ENCODE measurements at places on chromosomes 4 and X. TPM values are rescaled to one million over a fixed set of nuclear protein-coding genes. Genes with fewer than 3 reads are reported as not detected.

C4orf51 gene
- total RNA-seq, result not detected

KLF8 gene
- not detected for total RNA-seq

PSAPL1 gene
- total RNA-seq, result 0.10 TPM

LDOC1 gene
- 83.3 TPM for total RNA-seq

CHRDL1 gene
- 0.06 TPM for total RNA-seq

LGI2 gene
- total RNA-seq, result 0.11 TPM

PTPN13 gene
- total RNA-seq, result 4.8 TPM

HOPX gene
- not detected for total RNA-seq

PASD1 gene
- not detected for total RNA-seq

EFHC2 gene
- 0.21 TPM for total RNA-seq

USP26 gene
- total RNA-seq, result not detected

TEX11 gene
- not detected for total RNA-seq

ARSJ gene
- total RNA-seq, result 4.6 TPM

FATE1 gene
- not detected for total RNA-seq

ADH7 gene
- total RNA-seq, result not detected

PNCK gene
- 0.37 TPM for total RNA-seq

MTMR8 gene
- 0.33 TPM for total RNA-seq

SSX3 gene
- not detected for total RNA-seq

AMTN gene
- total RNA-seq, result not detected

OTC gene
- total RNA-seq, result not detected

CLNK gene
- not detected for total RNA-seq

FGA gene
- 10.1 TPM for total RNA-seq

STPG2 gene
- total RNA-seq, result not detected

STX18 gene
- total RNA-seq, result 18.5 TPM

MSANTD1 gene
- 0.15 TPM for total RNA-seq

TLR6 gene
- 3.7 TPM for total RNA-seq

CCDC120 gene
- total RNA-seq, result 3.4 TPM

GC gene
- total RNA-seq, result not detected

FAM47B gene
- total RNA-seq, result not detected

SORBS2 gene
- 0.30 TPM for total RNA-seq

NUDT10 gene
- 0.42 TPM for total RNA-seq

AKAP4 gene
- not detected for total RNA-seq

RAI2 gene
- 0.14 TPM for total RNA-seq

GRIA3 gene
- not detected for total RNA-seq

DNAAF6 gene
- total RNA-seq, result not detected

FGF13 gene
- total RNA-seq, result not detected

TMEM131L gene
- total RNA-seq, result 5.3 TPM

ADH1B gene
- not detected for total RNA-seq

CPLX1 gene
- total RNA-seq, result 0.62 TPM

TNIP3 gene
- total RNA-seq, result 0.22 TPM

Data from A549 treated with CORT108297 at 1 μM for 4 hours (cell line).